ENCODE measurements at places on chromosomes 1 and 21.

DNA sequence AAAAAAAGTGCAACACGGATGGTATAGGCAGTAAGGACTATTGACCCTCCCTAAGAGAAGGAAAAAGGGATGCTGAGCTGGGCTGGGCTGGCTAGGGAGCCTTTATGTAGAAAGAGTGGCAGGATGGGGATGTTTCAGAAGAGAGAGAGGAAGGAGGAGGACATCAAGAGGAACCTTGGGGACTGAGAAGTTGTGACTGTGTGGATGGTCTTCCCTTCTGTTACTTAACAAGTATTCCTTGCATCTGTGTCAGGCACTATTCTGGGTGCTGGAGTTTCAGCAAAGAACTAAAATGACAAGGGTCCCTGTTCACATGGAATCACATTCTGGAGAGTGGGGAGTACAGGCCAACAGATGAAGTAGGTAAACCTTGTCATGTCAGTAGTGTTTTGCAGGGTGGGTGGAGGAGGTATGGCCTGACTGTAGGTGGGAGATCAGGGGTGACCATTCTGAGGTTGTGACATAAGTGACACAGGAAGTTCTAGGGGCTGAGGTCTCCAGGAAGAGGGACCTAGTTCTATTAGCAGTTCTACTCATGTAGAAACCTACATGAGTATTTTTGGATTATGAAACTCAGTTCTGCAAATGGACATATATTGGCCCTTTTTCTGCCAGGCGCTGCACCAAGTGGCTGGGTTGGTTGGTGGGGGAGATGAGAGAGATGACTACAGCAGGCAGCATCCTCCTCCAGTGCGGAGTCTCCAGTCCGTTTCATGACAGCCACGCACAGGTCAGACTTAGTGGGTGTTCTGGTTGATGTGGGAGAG lies 53.8 kb downstream of the PRDM2 start:
- DNase-seq = no peak

GRCh38 chr1:98813738-98814309 lies 152.3 kb downstream of the SNX7 start:
- DNase-seq = no peak

DNA sequence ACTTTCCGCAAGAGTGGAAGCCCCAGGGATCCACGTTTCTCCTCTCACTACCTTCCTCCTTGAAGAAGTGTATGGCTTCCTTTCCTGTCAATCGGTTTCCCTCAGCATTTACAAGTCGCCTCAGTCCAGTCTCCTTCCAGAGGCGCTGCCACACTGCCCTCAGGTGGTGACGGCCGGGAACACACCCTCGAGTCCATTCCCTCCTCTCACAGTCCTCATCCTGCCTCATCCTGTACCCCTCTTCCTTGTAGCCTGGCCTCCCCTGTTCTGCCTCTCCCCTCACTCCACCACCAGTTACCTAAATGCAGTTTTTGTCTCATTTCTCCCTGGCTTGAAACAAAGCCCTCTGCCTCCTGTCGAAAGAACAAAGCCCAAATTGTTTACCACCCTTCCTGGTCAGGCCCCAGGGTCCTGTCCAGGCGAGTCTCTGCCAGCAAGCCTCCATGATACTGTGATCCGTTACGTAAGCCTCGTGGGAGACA lies 23.2 kb upstream of the LSM10 start:
- DNase-seq = peak; percentile 80

GRCh38 chr1:43978264-43978550 lies 803 bp upstream of the B4GALT2 start:
- DNase-seq = no peak

DNA sequence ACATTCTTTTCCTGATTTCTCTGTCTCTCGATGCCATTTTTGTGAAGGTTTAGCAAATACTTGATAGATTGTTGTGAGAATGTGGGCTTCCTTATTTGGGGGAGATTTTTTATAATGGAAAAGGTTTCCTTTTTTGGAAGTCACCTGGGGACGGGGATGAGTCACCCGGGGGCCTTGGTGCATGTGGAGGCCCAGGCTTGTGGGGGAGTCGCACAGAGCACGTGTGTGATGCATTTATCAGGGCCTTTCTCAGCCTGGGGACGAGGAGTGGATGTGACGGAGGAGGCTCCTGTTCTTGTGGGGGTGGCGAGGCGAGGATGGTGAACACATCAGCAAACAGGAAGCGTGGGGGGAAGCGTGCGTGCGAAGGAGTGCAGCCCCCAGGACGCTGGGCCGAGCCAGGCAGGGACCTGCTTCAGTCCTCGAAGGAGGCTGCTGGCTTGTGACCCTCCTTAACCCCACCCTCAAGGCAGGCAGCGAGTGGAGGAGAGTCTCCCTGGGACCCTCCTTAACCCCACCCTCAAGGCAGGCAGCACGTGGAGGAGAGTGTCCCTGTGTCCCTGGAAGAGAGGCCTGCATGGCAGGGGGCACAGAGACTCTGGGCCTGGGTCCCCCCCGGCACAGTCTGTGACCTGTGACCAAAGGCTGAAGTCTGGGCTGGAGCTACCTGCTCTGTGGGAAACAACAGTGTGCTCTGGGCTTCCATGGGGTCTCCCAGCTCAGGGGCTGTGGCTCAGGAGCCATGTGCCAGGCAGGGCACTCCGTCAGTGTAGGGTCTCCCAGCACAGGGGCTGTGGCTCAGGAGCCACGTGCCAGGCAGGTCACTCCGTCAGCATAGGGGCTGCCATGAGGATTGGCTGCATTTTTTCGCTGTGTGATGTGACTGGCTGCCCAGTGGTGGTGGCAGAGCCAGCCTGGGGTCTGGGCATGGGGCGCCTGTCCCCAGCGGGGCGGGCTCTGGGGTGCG lies 57.2 kb downstream of the AGPAT3 start:
- peak; percentile 26 for DNase-seq

- no peak for DNase-seq
These were observed 204.0 kb upstream of the COA6 start for GRCh38 chr1:234169161-234169849.

DNA sequence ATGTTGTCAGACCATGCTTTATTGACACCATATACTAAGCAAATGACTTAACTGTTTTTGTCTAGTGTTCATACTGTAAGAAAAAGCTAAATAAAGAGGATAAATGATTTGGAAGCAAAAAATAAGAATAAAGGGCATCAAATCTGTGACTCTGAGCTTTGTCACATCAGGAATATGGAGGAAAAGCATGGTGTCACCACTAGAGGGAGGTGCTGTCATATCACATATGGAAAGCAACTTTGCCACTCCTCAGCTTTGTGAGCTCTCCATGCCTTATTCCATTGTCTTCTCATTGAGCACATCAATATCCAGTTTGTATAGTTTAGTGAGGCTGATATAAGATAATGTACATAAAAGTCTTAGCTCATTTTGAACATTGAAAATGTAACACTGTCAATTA lies 20.8 kb upstream of the GBP1 start:
- DNase-seq = no peak

DNA sequence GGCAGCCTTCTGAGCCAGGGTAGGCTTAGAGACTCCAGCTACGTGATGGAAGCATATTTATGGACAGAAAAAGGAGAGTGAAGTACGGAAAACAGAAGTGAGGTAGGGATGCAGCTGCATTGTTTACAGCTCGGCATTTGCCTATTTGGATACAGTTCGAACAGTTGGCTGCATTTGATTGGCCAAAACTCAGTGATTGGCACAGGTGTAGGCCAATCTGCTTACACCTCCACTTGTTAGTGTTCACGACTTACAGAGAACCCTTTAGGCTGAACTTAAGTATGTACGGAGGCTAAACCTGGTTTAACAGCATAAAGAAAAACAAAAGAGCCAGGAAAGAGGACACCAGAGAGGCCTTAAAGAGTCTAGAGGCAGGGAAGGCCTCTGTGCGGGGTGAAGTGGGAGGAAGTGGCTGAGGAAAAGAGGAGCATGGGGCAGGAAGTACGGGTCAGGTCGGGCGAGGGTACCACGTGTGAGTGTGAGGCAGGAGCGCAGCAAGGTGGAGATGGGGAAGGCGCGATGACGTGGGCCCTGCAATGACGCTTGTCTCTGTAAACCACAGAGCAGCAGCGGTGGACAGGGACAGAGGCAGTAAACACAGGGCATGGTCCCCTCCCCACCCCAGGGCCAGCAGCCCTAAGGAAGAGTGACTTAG lies 32.0 kb downstream of the RSPH1 start:
- peak; percentile 44 for DNase-seq

GRCh38 chr1:95176861-95177260 lies 57.1 kb upstream of the RWDD3 start:
- DNase-seq = no peak

- DNase-seq = no peak
These were observed 32.4 kb downstream of the CDK18 start for GRCh38 chr1:205536759-205537361.

GRCh38 chr1:8062861-8063260 lies 36.8 kb upstream of the ERRFI1 start:
- no peak for DNase-seq

- DNase-seq = peak; percentile 23
These were observed 292.8 kb upstream of the B3GALT2 start for GRCh38 chr1:193479187-193479586.

DNA sequence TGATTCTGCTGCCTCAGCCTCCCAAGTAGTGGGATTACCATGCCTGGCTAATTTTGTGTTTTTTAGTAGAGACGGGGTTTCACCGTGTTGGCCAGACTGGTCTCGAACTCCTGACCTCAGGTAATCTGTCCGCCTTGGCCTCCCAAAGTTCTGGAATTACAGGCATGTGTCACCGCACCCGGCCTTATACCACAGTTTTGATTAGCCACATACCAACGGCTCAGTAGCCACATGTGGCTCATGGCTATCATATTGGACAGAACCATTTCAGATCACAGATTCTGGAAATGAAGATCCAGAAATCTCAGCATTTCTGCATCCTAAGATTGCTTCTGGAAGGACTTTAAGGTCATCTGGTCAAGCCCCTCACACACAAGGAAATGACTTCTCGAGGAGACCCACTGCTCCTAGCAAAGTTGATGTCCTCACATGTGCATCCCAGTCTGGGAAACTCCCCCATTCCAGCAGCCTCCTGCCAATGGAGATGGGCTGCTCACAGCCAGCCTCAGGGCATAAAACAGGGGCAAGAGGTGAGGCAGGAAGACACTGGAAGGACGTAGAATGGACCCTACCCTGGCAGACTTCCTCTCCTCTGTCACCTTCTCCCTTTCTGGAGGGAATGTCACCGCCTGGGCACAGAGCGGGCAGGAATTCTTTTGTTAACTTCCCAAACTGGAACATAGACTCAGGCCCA lies 17.5 kb upstream of the CITED4 start:
- DNase-seq = no peak

- no peak for DNase-seq
These were observed 1.5 kb downstream of the GPX7 start for GRCh38 chr1:52603630-52604029.

GRCh38 chr1:30345491-30346130 lies 377.8 kb downstream of the MATN1 start:
- no peak for DNase-seq

DNA sequence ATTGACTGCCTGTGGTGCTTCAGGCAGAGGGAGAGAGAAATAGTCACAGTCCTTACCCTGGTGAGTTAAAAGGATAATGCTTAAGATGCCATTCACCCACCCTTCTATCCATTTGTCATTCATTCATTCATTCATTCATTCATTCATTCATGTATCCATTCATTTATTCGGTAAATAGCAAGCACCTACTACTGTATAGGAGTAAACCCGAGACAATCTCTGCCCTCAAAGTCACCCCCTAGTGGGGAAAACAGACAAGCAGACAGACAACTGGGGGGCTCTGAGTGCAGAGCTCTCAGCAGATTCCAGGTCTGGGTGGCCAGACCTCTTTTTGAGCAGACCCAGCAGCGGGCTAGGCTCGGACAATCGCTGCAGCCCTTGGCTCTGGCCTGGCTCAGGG lies 14.1 kb upstream of the ACTL8 start:
- no peak for DNase-seq

- DNase-seq = no peak
These were observed 14.1 kb downstream of the CAPN8 start for GRCh38 chr1:223651291-223651991.

DNA sequence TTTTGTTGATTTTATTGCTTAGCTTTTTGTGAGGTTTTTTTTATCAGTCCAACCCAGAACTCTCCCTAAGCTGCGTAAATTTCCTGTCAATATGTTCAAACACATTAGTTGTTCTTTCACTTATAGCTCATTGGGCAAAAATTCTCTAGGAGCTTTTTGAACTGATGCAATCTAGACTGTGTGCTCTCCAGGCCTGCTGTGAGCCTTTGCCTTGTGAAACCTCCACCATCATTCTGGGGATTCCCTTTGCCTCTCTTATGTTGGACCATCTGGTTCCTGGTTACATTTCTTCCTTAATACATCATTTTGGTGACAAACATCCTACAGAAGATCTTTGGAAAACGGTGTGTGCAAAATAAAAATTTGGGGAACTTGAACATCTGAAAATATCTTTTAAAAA lies 247.2 kb downstream of the LRRC7 start:
- no peak for DNase-seq

DNA sequence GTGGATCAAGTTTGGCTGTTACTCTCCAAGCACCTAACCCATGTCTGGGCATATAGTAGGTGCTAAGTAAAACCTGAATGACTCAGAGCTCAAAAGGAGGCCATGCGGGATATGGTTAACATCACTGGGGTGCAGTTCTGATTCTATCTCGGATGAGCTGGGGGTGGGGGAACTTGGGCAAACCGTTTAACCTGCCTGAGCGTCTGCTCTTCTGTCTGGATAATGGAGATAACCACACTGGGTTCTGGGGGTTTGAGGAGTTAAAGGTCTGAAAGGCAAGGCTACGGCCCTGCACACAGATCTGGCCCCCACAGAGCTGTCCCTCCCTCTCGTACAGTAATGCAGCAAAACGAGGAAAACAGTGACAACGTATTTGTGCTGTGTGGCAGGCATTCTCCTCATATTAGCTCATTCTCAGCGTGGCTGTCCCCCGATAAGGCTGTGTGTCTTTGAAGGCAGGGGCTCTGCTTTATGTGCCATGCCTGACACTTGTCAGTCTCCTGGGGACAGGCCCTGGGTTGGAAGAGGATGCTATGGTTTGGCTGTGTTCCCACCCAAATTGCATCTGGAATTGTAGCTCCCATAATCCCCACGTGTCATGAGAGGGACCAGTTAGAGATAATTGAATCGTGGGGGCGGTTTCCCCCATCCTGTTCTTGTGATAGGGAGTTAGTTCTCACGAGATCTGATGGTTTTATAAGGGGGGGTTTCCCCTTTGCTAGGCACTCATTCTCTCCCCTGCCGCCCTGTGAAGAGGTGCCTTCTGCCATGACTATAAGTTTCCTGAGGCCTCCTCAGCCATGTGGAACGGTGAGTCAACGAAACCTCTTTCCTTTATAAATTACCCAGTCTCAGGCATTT lies 6.8 kb upstream of the ALDH4A1 start:
- no peak for DNase-seq

DNA sequence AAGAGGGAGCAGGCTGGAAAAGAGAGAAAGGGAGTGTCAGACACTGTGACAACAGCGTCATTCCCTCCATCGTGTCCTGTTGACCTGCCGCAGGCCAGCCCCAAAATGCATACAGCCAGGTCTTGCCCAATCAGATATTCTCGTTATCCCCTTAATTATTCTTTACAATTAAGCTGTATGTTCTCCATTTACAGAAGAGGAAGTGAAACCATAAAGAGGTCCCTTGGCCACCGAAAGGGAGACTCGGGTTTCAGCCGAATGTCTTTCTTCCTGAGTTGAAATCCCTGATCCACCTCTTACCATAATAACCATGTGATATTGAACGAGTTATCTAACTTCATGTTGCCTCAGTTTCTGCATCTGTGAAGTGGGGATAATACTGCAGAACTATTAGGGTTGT lies 70.5 kb downstream of the IGSF21 start:
- DNase-seq = no peak
